ENCODE measurements at places on chromosomes 11 and 22.
A peak's percentile ranks its signal among the peaks of the same experiment; 100 is the strongest.

DNA sequence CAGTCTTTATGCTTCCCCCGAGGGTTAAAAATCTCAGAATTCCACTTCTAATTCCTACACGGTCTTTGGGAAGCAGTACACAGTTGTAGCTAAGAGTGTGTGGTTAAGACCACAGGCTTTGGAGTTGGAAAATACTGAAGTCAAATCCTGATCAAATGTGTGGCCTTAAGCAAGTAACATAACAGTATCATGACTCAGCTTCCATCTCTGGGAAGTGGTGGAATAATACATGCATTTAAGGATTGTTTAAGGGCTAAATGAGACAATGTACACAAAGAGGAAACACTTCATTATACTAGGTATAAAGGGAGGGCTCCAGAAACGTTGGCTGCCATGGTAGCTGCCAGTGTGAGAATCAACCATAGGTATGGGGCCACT lies 71.5 kb downstream of the FAT3 start:
- DNase-seq: no peak

DNA sequence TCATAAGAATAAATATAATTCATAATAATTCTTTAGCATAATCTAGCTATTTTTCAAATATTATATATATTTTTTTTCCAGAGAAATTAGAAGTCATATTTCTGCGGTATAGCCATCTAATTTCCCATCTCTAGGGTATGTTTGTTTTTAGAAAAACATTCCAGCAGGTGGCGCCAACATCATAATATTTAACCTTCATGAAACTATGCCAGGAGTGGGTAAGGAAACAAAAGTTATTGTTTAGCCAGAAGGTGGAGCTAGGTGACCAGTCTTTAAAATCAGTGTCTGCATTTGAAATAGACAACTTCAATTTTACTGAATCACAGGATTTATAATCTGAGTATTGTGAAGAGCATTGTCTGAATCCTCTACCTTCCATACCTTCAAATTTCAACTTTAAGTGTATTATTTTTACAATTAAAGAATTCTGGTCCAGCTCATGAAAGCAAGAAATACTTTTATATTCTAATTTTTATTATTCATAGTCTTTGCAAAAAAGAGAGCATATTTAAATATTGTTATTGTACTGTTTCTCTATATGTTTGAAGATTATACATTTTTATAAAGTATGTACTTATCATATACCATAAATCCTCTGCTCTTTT lies 15.7 kb upstream of the CCDC179 start:
- DNase-seq: peak; percentile 46

GRCh38 chr11:65124480-65125196 lies 2.5 kb downstream of the MRPL49 start:
- DNase-seq: no peak

- DNase-seq: no peak
These were observed 33.9 kb upstream of the SLC5A12 start for GRCh38 chr11:26755762-26756161.

GRCh38 chr11:75276186-75276585 lies 35.6 kb downstream of the TPBGL start:
- DNase-seq: no peak

All from mucosa of descending colon (tissue), 3 donors.